HT1080 (cell line): ENCODE measurements at places on chromosomes 16 and 17.
A peak's percentile ranks its signal among the peaks of the same experiment; 100 is the strongest.

DNA sequence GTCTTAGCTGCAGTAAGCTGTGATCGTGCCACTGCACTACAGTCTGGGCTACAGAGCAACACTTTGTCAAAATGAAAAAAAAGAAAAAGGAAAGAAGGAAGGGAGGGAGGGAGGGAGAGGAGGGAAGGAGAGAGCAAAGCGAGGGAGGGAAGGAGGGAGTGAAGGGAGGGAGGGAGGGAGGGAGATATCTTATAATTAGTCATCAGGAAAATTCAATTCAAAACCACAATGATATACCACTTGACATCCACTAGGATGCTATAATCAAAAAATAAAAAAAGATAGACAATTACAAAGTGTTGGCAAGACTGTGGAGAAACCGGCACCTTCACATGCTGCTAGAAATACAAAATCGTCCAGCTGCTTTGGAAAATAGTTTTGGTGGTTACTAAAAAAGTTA, 93.8 kb downstream of the CDC27 start:
- DNase-seq = no peak

DNA sequence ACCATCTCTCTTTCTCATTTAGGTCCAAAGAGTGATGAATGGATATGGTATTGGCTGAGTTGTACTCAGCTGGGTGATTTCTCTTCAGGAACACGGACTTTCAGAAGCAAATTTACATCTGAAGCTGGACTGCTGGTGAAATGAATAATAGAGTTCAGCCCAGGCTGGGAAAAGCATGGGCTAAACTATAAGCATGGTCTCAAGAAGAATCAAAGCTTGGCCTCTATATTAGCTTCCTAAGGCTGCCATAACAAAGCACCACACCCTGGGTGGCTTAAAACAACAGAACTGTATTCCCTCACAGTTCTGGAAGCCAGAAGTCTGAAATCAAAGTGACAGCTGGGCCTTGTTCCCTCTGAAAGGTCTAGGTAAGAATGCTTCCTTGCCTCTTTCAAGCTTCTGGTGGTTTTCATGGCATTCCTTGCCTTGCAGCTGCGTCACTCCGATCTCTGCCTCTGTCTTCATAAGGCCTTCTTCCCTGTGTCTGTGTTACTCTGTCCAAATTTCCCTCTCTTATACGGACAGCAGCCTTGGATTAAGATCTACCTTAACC, 89.8 kb upstream of the CES5A start:
- DNase-seq = no peak

DNA sequence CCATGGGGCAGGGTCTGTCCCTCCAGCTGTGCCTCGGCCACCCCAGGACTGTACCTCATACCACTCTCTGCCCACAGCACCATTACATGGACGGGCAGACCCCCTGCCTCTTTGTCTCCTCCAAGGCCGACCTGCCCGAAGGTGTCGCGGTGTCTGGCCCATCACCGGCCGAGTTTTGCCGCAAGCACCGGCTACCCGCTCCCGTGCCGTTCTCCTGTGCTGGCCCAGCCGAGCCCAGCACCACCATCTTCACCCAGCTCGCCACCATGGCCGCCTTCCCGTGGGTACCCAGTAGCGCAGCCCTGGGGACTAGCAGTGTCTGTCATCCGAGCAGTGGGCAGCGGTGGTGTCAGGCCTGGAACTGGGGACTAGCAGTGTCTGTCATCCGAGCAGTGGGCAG, 2.6 kb upstream of the RHBDL1 start:
- DNase-seq = no peak

- peak; percentile 26 for DNase-seq
Measured at GRCh38 chr17:33284022-33284421, 9.1 kb downstream of the ASIC2 start.

DNA sequence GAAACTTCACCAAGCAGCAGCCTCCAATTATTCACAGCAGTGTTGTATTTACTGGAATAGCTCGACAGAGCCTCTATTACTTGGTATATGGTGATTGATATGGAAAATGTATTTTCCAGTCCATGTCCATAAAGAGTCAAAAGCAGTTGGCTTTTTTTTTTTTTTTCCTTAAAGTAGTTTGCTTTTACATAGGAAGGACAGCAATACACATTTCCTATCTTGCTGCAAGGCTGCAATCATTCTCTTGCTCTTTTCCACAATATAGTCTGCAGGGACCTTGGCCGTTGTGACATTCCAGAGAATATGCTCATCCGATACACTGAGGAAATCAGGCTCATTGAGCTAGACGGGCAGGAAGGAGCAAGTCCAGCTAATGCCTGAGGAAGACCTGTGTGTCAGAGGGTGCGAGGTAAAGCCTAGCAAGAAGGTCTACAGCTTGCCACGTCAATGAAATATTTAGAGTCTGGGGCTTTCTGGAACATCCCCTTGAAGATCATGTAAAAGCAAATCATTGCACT, 131.1 kb downstream of the ENGASE start:
- DNase-seq = peak; percentile 25

GRCh38 chr17:58153046-58153445, 4.9 kb downstream of the OR4D1 start:
- no peak for DNase-seq

DNA sequence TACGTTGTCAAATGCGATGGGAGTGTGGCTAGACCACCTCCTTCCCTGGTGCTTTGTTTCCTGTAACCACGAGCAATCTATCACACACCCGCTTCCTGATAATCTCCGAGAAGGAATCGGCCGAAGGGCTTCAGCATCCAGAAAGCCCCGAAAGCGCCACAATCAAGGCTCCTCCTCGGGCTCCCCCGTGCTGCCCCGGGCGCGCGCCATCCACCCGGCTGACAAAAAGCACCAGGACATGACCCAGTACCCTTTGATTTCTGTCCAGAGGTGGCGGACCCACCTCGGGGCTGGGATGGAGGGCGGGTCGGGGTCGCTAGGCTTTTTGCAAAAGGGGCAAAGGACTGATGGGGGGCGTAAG, 743 bp upstream of the ARMC7 start:
- DNase-seq = no peak

DNA sequence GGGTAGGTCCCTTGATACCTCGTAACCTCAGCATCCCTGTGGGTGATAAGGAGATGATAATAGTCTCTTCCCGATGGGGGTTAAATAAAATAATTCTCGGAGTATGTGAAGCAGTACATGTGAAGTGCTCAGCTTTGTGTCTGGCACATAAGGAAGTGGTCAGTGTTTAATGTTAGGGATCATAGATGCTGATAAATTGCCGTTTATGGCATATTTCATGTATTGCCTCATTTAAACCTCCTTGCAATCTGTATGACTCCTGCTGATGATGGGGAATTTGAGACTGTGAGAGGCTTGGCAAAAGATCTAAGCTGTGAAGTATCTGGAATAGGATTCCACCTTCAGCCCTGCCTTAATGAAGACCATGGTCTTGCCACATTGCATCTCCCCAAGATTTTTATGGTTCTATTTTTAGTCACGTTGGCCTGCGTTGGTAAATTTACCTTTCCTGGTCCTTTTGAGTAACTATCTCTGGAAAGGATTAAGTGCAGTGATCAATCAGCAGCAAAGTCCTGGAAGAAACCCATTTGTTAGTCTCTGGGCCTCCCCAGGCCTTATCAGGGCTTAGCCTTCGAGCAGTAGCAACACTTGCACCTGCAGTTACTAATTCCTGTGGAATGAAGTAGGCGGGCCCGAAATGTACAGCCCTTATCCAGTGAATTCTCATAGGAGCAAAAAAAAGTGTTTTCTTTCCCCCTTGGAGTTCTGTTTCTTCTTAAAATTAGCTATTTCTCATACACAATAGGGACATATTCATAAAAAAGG, 144.9 kb downstream of the WWOX start:
- no peak for DNase-seq

DNA sequence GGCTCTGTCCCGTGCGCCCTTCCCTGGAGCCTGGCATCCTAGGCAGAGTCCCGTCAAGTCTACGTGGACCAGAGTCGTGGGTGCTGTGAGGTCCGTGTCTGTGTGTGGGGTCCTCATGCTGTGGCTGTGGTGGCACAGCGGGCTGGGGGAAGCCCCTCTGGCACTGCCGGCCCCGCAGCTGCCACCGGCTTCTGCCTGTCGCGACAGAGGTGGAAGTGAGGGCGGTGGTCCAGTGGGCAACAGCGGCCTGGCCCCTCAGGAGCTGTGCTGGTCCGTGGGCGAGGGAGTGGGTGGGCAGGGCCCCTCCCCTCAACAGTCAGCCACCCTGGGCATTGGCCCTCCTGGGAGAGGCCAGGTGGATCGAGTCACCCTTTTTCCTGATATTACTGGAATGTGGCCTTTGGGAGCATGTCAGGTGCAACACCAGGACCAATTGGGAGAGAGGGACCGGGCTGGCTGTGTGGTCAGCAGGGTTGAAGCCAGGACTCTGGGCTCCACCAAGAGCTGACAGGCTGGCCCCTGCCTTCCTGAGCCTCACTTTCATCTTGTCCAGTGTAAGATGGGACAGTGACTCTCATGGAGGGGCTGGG, 11.9 kb downstream of the BAIAP2 start:
- DNase-seq = no peak

GRCh38 chr16:67548265-67549126, 13.8 kb upstream of the CTCF start:
- no peak for DNase-seq

DNA sequence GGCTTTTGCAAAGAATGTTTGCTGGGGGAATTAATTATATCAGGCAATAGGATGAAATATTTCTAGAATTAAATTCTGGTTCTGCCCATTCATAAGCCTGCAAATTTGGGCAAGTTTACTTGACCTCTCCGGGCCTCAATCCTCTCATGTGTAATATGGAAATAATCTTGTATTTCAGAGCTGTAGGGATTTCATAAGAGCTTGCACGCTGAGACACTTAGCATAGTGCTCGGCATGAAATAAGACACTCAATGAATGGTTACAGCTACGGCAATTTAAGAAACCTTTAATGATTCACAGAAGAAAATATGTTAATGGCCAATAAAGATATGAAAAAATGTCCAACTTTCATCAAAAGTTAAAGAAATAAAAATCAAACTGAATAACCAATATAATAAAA, 40.6 kb upstream of the PITPNM3 start:
- no peak for DNase-seq

DNA sequence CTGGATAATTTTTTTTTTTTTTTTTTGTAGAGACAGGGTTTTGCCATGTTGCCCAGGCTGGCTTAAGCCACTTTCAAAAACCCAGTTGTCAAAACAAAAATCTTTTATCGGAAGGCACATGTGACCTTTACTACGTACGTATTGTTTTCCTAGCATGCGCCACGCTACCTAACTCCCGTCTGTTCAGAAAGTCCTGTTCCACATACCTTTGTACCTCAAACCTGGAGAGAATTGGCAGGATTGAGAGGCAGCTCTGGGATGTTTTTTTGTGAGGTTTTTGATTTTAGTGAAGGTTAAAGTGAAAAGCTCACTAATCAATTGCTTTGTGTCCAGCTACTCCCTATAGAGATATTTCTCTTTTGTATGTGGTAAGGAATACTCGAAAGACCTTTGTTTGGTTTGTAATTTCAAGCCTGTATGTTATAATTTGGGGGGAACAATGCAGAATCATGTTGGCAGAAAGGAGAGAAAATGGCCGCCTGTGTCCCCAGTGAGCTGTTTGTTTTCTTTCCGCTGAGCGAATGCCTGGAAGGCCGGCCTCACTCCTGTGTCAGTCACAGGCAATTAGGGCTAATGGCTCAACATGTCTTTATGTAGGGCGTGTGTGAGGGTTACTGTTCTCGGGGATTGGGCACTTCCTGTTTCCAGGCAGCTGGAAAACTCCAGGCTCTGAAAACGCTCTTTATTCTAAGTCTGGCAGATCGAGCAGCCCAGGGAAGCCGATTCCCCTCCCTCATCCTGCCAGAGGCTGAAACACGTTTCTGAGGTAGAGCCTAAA, 60.8 kb upstream of the CLEC18A start:
- no peak for DNase-seq

DNA sequence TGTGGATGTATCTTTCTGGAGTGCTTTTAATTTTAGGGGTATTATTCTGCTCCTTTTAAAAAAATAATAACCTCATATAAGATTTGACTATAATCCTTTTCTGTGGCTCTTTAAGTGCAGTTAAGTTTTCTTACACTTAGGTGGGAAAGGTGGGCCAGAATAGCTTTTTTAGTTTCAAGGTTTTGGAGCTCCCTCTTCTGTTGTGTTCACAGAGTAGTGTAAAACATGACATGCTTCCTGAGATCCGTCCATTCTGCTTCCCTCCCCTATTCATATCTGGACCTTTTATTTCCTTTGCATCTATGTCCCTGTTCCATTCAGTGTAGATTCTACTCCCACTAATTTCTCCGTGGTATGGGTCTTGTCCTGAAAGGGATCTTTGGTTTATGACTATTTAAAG, 12.8 kb downstream of the LRRC36 start:
- peak; percentile 52 for DNase-seq

- no peak for DNase-seq
Measured at GRCh38 chr17:16470265-16470664, 21.7 kb downstream of the LRRC75A start.

- DNase-seq = peak; percentile 55
Measured at GRCh38 chr17:42018339-42018738, 1.1 kb upstream of the DNAJC7 start.

DNA sequence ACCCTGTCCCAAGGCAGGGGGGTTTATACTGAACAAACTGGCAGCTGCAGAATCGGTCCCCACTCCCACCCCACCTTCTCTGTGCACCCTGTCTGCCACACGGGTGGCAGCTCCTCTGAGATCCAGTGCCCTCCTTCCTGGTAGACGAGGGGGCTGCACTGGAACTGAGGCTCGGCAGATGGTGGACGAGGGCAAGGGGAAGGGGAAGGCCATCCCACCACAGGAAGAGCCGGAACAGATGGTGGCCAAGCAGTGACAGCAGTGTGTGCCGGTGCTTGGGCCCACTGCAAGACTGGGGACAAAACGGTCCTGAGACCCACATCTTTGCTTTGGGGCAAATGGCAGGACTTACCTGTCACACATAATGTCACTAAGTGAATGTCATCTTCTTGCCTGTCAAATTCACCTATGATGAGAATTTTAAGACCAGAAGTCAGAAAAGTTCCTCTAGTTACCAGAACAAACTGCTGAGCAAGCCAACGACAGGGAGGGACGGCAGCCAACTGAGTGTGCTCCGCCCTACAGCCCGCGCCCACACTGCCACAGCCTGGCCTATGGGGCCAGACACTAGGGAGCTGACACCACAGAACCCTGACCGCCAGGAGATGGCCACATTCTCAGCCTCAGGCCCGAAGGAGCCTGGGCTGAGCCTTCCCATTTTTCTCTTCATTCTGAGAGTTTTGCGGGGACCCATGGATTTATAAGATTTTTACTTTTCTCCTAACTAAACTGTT, 14.4 kb downstream of the NTAN1 start:
- no peak for DNase-seq

GRCh38 chr16:88298833-88299745, 83.7 kb upstream of the ZNF469 start:
- DNase-seq = peak; percentile 42

- no peak for DNase-seq
Measured at GRCh38 chr16:57500578-57501111, 14.4 kb upstream of the DOK4 start.

GRCh38 chr17:17848311-17849082, 11.7 kb upstream of the SREBF1 start:
- DNase-seq = no peak

DNA sequence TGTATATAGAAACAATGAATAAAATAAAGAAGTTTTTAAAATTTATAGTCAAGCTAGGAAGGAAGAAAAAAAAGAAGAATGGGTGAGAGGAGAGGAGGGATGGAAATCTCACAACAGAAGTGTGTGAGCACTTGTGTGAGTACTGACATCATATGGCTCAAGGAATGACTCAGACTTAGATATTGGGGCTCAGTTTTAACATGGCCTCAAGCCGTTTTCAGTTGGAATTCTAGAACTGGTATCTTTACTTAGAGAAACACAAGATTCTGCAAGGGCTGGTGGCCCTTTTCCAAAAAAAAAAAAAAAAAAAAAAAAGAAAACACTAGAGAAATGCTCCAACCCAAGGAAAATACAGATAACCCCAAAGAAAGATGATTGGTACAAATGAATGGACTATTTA, 55.1 kb downstream of the STXBP4 start:
- no peak for DNase-seq

GRCh38 chr17:45310380-45311324, 6.2 kb downstream of the MAP3K14 start:
- no peak for DNase-seq
